H4 (cell line): ENCODE measurements at places on chromosomes 11 and 22.

DNA sequence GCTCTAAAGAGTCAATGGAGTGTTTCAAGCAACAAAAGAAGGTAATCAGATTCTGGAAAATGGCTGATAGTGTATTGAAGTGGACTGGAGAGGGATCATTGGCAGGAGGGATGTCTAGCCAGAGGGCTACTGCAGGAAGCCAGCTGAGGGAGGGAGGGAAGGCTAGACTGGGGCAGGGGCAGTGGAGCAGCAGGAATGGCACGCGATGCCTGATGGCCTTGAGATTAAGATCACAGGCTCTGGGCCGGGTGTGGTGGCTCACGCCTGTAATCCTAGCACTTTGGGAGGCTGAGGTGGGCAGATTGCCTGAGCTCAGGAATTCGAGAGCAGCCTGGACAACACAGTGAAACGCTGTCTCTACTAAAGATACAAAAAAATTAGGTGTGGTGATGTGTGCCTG, 47.5 kb upstream of the PRDM11 start:
- no peak for DNase-seq

DNA sequence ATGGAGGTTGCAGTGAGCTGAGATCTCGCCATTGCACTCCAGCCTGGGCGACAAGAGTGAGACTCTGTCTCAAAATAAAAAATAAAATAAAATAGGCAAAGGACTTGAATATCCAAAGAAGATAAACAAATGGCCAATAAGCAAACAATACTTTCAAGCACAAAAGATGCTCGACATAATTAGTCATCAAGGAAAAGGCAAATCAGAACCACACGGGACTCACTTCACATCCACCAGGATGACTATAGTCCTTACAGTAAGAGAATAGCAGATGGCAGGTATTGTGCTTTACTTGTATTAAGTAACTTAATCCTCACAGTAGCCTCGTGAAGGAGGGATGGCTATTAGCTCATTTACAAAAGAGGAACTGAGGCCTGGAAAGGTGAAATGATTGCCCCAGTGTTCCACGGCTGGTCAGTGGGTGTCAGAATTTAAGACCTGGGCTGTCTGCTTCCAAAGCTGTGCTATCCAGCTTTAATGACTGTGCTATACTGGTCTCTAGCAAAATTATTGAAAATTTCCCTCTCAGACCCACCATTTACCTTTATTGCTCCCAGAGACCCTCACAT, 40.2 kb upstream of the RBFOX2 start:
- DNase-seq = no peak

- DNase-seq = no peak
Observed at GRCh38 chr11:128471138-128471661, 116.2 kb downstream of the ETS1 start.

- no peak for DNase-seq
Observed at GRCh38 chr11:1792461-1792860, 28.7 kb upstream of the CTSD start.

DNA sequence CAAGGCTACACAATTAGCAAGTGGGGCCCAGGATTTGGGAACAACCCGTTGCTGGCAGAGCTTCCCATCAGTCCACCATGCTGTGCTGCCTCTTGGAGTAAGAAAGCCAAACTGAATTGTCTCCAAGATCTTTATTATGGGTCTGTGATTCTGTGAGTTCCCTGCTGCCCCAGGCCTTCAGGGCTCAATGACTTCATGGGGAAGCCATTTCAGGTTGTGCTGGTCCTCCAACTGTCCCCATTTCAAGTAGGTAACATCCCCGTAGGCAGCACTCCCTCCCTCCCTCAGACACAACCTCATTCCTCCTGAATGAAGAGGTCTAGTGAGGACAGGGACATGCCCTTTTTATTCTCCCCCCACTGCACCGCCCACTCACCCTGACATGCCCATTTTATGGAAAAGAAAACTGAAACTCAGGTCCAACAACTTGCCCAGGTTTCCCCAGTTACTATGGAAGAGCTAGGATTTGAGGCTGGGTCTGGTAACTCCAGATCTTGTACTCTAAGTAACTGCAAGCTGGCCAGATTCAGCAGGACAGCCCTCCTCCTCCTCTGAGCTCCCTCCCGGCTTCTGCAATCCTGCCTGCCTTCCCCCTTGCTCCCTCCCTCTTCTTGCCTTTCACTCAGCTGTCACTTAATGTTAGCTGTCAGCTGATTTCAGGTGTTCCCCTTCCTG, 8.2 kb upstream of the YWHAH start:
- no peak for DNase-seq

GRCh38 chr11:76313913-76314740, 66.8 kb downstream of the THAP12 start:
- DNase-seq = peak; percentile 37

- peak; percentile 38 for DNase-seq
Observed at GRCh38 chr11:61657566-61658290, 22.5 kb upstream of the DAGLA start.

GRCh38 chr11:123526027-123526805, 96.1 kb downstream of the GRAMD1B start:
- no peak for DNase-seq

DNA sequence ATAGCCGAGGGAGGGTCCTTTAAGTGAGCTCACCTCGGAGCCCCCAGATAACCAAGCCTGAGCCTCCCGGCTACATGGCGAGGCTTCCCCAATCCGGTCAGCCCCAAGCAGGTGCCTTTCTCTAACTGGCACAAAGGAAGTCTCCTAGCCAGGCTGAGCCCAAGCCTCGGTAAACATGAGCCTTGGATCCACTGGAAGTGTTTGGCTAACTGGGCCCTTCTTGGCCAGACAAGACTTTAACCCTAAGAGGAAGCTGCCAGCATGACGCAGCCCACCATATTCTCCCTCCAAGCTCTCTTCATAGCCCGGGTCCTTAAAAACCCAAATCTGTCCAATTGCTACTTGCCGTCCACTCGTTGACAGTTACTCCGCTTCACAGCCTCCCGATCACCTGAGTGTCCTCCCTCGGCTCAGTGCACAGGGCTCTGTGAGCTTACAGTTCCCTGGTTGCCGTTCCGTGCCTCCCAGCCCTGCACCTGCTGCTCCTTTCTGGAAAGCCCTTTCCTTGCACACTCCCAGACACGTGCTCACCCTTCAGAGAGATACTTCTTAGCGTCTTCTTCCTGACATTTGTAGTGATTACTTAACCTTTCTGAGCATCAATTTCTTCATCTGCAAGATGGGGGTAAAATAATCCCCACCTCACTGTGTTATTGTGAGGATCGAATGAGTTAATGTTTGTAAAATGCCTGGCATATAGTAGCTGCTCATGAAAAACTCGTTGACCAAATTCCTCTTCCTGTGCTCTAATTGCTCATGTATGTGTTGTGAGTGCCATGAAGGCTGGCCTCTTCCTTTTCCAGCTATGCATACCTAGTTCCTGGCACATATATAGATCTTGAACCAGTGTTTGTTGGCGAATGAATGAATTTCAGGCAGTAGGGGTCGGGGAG, 25.6 kb downstream of the TXN2 start:
- DNase-seq = no peak

- peak; percentile 89 for DNase-seq
Observed at GRCh38 chr22:48500471-48501230, 1327.0 kb downstream of the BRD1 start.

DNA sequence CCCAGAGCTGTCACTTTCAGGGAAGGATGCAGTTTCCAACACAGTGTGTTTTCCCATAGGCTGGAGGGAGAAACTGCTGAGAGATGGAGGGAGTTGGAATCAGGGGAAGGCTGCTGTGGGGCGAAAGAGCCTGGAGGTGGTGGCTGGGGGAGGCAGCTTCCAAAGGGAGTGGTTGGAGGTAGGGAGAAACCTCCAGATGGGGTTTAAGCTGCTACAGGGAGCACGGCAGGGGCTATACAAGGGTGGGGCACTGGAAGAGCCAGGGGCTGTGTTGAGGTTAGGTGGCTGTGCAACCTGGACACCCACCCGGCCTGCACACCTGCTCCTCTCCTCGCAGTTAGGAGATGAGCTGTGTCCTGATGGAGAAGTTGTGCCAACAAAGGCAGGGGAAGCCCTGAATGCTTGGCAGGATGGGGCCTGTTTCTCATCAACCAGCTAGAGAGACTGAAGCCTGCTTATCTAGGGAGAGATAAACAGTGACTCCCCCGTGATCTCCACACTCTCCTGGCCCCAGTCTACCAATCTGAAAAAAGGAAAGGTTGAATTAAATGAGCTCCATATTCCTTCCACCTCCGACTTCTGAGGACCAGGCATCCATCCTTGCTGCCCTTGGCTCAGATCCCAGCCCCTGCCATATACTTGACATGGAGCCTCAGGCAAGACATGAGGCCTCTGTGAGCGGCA, 3.6 kb upstream of the SLCO2B1 start:
- DNase-seq = no peak

DNA sequence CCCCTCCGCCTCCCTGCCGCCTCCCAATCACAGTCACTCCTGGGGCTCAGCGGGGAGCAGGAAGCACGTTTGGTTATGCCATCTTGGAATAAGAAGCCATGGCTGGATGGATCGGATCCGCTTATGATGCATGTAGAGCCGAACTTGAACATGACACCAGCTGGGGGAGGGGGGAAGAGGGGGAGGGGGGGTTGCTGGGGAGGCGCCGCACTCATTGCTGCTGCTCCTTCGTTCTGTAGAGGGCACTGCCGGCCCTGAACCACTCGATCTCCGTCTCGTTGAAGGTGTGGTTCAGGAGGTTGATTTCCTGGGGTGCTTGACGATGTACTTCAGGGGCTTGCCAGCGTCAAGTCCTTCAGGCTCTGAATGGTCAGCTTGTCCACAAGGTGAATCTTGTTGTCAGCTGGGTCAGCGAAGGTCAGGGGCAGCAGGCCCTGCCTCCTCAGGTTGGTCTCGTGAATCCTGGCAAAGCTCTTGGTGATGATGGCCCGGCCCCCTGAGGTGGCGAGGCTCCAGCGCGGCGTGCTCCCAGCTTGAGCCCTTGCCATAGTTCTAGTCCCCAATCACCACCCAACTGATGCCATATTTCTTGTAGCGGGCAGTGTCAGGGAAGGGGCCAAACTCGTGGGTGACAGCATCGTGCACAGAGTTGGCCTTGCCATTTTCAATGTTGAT, 476.9 kb upstream of the ISX start:
- DNase-seq = no peak
